ENCODE measurements at places on chromosomes 4 and X.
A peak's percentile ranks its signal among the peaks of the same experiment; 100 is the strongest.

- H3K27me3 ChIP-seq: no peaks in the 10 kb centered on the region
- H3K27ac ChIP-seq: no peak overlapping the region
- DNase-seq: no peak
- H3K4me3 ChIP-seq: no peak overlapping the region
- H3K36me3 ChIP-seq: no peaks in the 10 kb centered on the region
- no peaks in the 10 kb centered on the region for H3K4me1 ChIP-seq
These were observed 6.5 kb upstream of the SMARCA1 start for GRCh38 chrX:129529685-129530281.

GRCh38 chr4:5553801-5554200 is 154.6 kb downstream of the EVC2 start:
- no peak overlapping the region for H3K27ac ChIP-seq
- H3K4me1 ChIP-seq: no peaks in the 10 kb centered on the region
- no peak overlapping the region for H3K4me3 ChIP-seq
- no peak for DNase-seq
- no peaks in the 10 kb centered on the region for H3K27me3 ChIP-seq

- no peak overlapping the region for H3K27ac ChIP-seq
- peaks cover 3% of the 10 kb centered on the region for H3K27me3 ChIP-seq
- peak overlapping the region; percentile 80 for H3K4me3 ChIP-seq
- H3K4me1 ChIP-seq: peaks cover 9% of the 10 kb centered on the region
- DNase-seq: no peak
- H3K36me3 ChIP-seq: no peaks in the 10 kb centered on the region
These were observed 595 bp downstream of the MBNL3 start for GRCh38 chrX:132488180-132488705.

DNA sequence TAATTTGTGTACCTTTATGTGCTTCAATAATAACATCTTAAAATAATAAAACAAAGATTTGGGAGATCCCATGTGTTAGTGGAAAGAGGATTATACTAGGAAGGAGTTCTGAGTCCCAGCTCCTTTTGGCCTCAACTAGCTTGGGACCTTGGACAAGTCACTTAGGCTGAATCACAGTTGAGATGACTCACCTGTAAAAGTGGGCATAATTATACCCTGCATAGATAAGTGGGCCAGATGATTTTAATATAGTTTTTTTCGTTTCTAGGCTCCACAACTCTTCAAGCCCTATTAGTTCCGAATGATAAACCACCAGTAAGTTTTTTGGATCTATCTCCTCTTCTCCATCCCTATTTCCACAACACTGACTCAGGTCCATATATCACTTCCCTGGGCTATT is 131.8 kb downstream of the ENOX2 start:
- peaks cover 2% of the 10 kb centered on the region for H3K36me3 ChIP-seq
- DNase-seq: no peak
- no peaks in the 10 kb centered on the region for H3K27me3 ChIP-seq
- H3K4me1 ChIP-seq: no peaks in the 10 kb centered on the region
- no peak overlapping the region for H3K27ac ChIP-seq
- no peak overlapping the region for H3K4me3 ChIP-seq

DNA sequence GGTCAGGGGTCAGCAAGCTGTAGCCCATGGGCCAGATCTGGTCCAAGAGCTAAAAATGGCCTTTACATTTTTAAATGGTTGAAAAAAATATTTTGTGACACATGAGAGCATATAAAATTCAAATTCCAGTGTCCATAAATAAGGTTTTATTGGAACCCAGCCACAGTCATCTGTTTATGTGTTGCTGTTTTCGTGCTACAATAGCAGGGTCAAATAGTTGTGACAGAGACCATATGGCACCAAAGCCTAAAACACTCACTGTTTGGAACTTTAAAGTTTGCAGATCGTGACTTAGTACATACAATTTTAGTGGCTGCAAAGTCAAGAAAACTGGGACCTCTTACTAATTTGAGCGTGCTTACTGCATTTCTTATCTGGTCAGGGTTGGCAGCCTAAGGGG is 29.2 kb downstream of the LAMP2 start:
- DNase-seq: no peak
- H3K36me3 ChIP-seq: peaks cover 40% of the 10 kb centered on the region
- no peak overlapping the region for H3K27ac ChIP-seq
- H3K27me3 ChIP-seq: no peaks in the 10 kb centered on the region
- H3K4me1 ChIP-seq: no peaks in the 10 kb centered on the region
- H3K4me3 ChIP-seq: no peak overlapping the region

GRCh38 chr4:106080376-106080775 is 185.1 kb downstream of the NPNT start:
- H3K4me1 ChIP-seq: no peaks in the 10 kb centered on the region
- no peak for DNase-seq
- no peak overlapping the region for H3K4me3 ChIP-seq

GRCh38 chr4:151169223-151169622 is 69.8 kb downstream of the RPS3A start:
- no peak overlapping the region for H3K4me3 ChIP-seq
- peaks cover 14% of the 10 kb centered on the region for H3K36me3 ChIP-seq
- H3K27me3 ChIP-seq: no peaks in the 10 kb centered on the region
- no peak overlapping the region for H3K27ac ChIP-seq
- H3K4me1 ChIP-seq: peaks cover 2% of the 10 kb centered on the region
- no peak for DNase-seq

GRCh38 chr4:170497112-170497511 is 407.4 kb upstream of the AADAT start:
- no peaks in the 10 kb centered on the region for H3K27me3 ChIP-seq
- H3K36me3 ChIP-seq: peaks cover 2% of the 10 kb centered on the region
- no peaks in the 10 kb centered on the region for H3K4me1 ChIP-seq
- no peak overlapping the region for H3K4me3 ChIP-seq
- H3K27ac ChIP-seq: no peak overlapping the region
- DNase-seq: peak; percentile 30

- peaks cover 14% of the 10 kb centered on the region for H3K4me1 ChIP-seq
- H3K4me3 ChIP-seq: no peak overlapping the region
- DNase-seq: no peak
- no peaks in the 10 kb centered on the region for H3K27me3 ChIP-seq
These were observed 168.5 kb downstream of the SOWAHB start for GRCh38 chr4:76729460-76729859.

DNA sequence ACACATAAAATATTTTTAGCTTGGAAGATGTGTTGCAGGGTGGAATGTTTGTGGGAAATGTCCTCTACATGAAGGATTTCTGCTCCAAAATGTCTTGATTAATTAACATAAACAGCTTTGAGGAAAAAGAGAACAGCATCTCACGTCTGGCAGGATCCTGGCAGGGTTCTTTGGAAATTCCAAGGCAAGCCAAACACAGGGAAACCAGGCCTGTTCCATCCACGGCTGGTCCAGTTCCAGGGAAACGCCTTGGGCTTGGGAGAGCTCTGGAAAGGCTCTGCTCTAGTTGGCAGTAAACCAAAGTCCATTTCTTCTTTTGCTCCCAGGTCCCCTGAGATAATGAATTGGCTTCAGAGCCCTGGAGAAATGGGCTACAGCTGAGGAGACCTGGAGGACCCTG is 42.4 kb upstream of the GAB1 start:
- H3K27me3 ChIP-seq: no peaks in the 10 kb centered on the region
- H3K4me3 ChIP-seq: no peak overlapping the region
- no peak overlapping the region for H3K27ac ChIP-seq

- no peak overlapping the region for H3K4me3 ChIP-seq
- DNase-seq: no peak
- no peaks in the 10 kb centered on the region for H3K27me3 ChIP-seq
These were observed 70.7 kb downstream of the DCAF12L1 start for GRCh38 chrX:126481916-126482315.

- no peak for DNase-seq
- H3K4me1 ChIP-seq: no peaks in the 10 kb centered on the region
- H3K4me3 ChIP-seq: no peak overlapping the region
- peaks cover 4% of the 10 kb centered on the region for H3K36me3 ChIP-seq
These were observed 35.9 kb downstream of the GRID2 start for GRCh38 chr4:92339676-92340075.
